ENCODE measurements at places on chromosomes 16 and 17. TPM values are rescaled to one million over a fixed set of nuclear protein-coding genes. Genes with fewer than 3 reads are reported as not detected.
A peak's percentile ranks its signal among the peaks of the same experiment; 100 is the strongest.

DNA sequence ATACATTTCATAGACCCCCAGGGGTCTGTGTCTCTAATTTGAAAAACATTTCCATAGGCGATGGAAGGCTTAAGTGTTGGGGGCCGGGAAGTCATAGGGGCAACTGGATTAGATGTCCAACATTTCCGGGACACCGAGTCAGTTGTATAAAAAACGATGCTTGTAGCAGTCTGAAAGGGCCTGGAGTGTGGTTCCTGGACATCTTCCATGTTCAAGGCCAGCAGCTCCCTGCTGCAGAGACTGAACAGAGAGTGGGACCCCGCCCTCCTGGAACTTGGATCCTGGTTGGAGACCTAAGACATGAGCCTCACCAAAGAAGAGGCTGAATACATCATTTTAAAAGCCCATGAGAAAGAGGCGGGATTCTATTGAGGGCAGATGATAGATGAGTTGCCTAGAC lies 82.0 kb upstream of the ZNF423 start:
- DNase-seq: no peak

Gene PSMC3IP
- total RNA-seq: 6.5 TPM

DNA sequence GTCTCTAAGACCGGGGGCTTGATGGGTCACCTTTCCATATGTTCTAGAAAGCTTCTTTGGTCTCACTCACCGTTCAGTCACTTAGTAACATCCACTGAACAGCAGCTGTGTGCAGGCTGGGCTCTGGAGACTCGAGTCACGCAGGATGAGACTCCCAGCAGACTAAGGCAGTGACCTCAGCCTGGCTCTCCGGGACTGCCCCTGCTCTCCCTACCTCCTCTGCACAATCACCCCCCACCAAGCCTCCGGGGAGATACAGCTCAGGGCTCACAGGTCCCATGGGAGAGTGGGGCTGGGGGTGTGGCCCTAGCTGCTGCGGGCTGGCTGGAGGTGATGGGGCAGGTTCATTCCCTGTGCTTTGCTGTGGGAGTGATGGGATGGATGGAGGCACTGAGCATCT lies 14.1 kb downstream of the FLYWCH2 start:
- DNase-seq: no peak

DNA sequence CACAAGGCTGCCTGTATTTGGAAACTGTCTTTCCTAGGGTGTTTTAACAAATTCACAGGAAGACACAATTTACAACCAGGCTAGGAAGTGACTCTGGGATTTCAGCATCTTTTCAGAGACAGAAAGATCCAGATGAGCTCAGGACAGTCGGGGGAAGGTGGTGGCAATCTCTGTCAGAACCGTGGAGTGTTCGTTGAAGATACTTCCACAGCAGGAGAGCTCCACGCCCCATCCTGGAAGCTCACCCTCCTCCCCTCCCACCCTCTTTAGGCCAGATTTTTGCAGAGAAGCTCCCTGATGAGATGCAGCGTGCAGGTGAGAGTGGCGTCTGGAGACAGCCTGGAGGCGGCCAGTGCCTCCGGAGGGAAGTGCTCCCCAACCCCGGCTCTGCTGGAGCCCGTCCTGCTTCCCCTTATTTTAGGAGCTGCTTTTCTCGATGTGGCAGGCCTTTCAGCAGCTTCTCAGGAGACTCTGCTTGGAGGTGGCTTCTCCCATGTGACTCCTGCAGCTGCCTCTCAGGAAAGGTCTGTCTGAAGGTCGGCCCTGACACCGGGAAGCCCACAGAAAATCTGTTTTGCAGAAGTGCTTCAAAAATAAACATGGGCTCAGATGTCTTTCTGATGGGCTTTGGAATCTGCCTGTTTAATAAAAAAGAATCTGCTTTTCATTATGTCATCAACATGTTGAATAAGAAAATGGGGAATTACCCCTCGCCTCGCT lies 186.4 kb upstream of the CHMP6 start:
- no peak for DNase-seq

Gene CCL7
- total RNA-seq: not detected

GRCh38 chr17:17343896-17344506 lies 40.8 kb downstream of the NT5M start:
- no peak for DNase-seq

- DNase-seq: peak; percentile 30
Measured at GRCh38 chr16:74700438-74701225, at the start of gene MLKL. MLKL (minus strand) TSS chr16:74700862; CDS start chr16:74695757, 5,105 bp downstream.

Gene UNC13D
- total RNA-seq: 10.5 TPM

- no peak for DNase-seq
Measured at GRCh38 chr16:89880477-89881367, 7.3 kb downstream of the TCF25 start.

GRCh38 chr16:65710107-65710506 lies 588.2 kb upstream of the CDH11 start:
- no peak for DNase-seq

GRCh38 chr17:34319039-34319483 lies at the start of gene CCL8:
CCL8 (plus strand) TSS chr17:34319435; CDS start chr17:34319502, 67 bp downstream.
- no peak for DNase-seq

Gene SEZ6
- total RNA-seq: not detected

GRCh38 chr16:82658796-82659195 lies 32.0 kb downstream of the CDH13 start:
- DNase-seq: no peak

Gene TMIGD1
- total RNA-seq: not detected

All from tibial nerve (tissue), 4 donors.